ENCODE measurements at places on chromosomes 11 and 22.
A peak's percentile ranks its signal among the peaks of the same experiment; 100 is the strongest.

- DNase-seq: no peak
Measured at GRCh38 chr11:12251666-12252560, 125.5 kb upstream of the PARVA start.

DNA sequence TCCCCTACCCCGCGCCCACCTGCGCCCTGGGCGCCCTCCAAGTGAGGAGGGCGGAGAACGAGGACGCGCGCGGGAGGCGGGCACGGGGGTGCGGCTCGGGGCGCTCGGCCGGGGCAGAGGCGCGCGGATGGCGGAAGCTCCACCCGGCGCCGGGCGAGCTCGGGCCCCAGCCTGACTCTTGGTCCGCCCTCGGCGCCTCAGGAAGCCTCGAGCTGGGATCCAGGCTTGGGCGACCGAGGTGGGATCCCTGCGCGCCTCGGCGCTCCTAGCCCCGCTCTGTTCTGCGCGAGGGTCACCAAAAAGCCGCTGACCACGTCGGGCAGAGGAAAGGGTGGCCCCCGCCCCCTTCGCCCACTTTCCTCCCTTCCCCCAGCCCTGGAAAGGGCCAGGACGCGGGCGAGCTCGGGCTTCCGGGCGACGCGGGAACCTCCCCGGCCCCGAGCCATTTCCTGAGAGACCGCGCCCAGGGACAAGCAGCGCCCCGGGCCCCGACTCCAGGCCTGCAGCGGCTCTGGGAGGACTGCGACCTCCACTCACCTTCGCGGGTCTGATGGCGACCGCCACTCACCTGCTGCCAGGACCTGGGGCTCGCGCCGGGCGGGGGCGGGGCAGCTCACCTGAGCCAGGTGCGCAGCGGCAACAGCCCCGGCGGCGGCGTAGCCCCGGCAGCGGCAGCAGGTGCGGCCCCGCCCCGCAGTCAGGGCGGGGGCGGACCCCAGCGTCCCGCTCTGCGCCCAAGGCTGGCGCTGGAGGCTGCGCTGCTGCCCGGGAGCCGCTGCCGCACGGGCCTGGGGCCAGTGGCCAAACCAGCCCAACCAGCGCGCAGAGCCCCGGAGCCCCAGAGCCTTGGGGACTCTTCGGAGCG lies 2.2 kb upstream of the SIGIRR start:
- DNase-seq: no peak

DNA sequence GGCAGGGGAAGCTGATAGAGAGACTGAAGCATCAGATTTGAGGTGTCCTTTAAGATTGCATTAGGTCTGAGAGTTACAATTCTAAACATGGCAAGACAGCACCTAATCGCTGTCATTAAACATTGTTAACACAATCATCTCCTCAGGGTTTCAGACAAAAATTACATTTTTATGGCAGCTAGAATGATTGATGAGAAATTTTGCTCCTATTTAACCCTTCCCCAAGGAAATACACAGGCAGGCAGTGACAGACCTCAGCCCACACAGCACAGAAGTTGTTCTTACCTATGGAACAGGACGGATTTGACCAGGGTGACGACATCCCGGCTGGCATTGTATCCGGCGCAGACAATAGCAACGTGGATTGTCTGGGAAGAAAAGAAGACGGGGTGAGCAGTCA lies 294.3 kb downstream of the LARGE1 start:
- DNase-seq: no peak

DNA sequence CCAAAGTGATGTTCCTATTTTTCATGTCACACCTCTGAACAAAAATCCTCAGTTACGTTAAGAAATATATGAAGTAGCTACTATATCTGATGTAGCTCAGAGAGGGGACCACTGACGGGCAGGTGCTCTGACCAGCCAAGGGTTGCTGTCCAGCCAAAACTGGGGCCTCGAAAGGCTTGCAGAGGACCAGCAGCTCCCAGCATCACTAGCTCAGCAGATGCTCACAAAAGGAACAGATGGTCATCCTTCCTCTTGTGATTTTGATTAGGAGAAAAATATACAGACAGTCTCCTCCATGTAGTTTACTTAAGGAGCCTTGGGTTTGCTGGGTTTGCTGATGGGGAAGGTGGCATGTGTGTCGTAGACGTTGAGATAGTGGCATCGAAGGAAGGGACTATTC lies 374.6 kb upstream of the B3GAT1 start:
- no peak for DNase-seq

DNA sequence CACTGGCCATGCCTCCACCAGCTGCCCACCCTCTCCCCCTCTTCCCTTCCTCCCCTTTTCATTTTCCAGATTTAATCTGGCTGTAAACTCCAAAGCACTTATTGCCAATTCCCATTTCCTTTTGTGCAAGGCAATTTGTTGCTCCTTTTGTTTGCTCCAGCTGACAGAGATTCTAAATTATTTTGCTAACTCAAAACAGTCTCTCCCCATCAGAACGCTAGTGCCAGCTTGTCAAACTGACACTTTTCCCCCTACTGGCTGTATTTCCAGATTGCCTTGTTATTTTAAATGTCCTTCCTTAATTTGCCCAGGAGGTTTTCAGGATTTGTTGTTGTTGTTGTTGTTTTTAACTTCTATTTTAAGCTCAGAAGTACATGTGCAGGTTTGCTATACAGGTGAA lies 57.0 kb upstream of the PAK1 start:
- DNase-seq: no peak

GRCh38 chr11:115257678-115258077 lies 246.5 kb downstream of the CADM1 start:
- DNase-seq: no peak

DNA sequence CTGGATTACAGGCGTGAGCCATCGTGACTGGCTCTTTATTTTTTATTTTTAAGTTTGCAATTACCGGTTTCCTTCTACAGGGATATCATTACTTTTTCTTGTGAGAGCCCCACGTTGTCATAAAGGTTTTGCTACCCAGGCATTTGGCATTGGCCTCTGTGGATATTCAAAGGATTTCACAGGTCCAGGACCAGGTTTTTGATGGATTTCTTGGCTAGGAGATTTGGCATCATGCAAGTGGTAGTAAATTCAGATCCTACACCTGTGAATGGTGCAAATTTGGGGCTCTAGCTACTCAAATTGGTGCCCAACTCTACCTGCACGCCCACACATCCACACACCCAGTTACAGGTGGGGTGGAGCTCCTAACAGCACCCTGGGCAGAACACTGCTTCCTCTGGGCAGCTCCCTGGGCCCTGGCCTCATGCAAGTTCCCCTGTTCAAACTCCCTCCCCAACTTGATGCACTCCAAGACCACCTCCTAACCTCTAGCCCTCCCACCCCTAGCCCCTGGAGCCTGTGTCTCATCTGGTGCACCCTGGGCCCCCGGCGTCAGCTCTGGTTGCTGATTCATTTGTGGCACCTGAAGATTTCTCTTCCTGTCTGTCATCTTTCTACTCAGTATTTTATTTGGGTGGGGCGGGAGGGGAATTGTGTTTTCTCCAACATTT lies 9.3 kb upstream of the MRGPRD start:
- DNase-seq: no peak

DNA sequence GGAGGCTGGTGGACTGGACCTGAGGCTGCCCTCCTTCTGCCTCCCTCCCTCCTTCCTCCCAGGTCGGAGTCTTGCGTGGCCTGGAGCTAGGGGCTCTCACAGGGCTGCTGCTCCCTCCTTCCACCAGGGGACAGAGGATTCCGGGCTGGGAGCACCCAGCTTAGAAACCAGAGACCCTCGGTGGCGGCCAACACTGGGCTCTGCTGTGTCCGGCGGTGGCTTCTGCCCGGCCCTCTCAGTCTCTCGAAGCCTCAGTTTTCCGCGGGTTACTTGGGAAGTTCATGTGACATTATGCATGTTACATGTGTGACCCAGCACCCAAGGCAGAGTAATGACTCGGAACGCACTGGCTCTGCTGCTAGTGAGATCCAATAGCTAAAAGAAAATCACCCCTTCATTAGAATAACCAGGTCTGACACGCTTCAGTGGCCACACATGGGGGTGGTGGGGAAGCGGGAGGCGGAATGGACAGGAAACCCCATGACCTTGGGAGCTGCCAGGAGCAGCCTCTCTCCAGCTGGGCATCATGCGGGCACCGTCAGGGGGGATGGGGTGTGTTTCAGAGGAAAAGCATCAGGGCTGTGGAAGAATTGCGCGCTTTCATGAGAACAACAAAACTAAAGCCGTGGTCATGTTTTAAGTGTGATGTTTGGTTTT lies 5.9 kb upstream of the MRGPRG start:
- no peak for DNase-seq

GRCh38 chr22:30004694-30005093 lies 75.6 kb upstream of the HORMAD2 start:
- no peak for DNase-seq

- DNase-seq: no peak
Measured at GRCh38 chr11:77046060-77046501, 11.9 kb downstream of the B3GNT6 start.

DNA sequence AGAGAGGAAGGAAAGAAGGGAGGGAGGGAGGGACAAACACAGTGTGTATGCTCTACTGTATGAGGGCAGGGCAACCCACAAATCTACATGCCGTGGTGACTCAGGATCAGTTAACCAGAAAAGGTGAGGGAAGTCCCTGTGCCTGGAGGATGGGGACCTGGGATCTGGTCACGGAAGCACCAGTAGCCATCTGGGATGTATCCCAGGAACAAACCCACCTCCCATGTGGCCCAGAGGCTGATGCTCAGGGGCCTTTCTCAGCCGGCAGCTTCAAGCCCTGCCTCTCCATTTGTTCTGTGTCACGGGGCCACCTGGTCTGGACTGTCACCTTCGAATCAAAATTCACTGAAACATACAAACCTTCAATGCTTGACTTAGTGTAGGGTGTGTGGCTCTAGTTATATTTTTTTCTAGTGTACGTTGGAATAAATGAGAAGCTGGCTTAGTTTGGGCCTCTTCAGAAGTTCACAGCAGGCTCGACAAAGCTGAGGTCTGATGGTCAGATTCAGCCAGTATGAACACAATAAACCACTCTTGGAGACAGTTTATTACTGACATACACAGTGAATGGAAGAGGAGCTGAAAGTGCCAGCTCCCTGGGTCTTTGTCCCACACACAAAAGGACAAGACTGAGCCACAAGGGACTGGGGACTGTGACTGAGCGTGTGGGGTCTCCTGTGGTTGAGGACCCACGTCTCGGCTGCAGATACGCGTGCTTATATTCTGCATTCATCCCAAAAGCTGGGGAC lies 23.5 kb upstream of the RTL6 start:
- DNase-seq: no peak

- DNase-seq: no peak
Measured at GRCh38 chr11:71373791-71374454, 74.3 kb downstream of the DHCR7 start.

DNA sequence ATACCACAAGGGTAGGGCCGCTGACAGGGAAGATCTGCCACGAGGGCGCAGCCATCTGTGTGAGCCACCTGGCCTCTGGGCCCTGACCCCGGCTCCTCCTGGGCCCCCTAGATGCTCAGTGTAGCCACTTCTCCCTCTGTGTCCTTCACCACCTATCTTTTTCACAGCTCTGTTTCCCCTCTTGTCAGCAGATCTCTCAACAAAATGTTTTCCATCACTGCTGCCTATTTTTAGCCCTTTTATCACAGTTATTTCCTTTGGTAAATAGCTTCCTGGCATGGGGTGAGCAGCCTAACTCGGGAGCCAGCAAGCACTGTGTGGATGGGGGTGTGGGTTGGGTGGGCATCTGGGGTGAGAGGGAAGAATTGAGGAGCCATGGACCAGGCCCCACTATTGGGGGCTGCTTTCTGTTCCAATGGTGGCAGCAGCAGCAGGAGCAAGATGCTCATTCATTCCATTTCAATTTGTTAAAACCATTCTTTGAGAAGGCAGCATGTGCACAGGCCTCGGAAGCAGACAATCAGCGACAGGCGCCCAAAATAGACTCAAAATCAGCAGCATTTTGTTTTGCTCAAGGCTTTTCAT lies 135.2 kb upstream of the NAV2 start:
- DNase-seq: no peak

DNA sequence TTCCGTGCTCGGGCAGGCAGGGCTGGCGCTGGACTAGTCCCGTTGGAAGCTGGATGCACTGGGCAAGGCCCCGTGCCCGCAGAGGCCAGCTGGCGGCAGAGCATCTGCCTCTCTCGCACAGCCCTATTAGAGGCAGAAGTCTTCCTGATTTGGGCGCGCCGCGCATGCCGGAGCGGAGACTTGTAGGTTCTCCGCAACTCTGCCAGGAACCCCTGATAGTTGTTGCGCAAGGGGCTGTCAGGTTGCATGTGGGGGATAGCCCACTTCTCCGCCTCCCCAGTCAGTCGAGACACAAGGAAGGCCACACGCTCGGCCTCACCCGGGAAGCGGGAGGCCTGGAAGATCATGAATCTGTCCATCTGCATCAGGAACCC lies 1.2 kb downstream of the RTL6 start:
- DNase-seq: no peak

GRCh38 chr11:120977266-120978137 lies 46.4 kb upstream of the TBCEL start:
- no peak for DNase-seq

DNA sequence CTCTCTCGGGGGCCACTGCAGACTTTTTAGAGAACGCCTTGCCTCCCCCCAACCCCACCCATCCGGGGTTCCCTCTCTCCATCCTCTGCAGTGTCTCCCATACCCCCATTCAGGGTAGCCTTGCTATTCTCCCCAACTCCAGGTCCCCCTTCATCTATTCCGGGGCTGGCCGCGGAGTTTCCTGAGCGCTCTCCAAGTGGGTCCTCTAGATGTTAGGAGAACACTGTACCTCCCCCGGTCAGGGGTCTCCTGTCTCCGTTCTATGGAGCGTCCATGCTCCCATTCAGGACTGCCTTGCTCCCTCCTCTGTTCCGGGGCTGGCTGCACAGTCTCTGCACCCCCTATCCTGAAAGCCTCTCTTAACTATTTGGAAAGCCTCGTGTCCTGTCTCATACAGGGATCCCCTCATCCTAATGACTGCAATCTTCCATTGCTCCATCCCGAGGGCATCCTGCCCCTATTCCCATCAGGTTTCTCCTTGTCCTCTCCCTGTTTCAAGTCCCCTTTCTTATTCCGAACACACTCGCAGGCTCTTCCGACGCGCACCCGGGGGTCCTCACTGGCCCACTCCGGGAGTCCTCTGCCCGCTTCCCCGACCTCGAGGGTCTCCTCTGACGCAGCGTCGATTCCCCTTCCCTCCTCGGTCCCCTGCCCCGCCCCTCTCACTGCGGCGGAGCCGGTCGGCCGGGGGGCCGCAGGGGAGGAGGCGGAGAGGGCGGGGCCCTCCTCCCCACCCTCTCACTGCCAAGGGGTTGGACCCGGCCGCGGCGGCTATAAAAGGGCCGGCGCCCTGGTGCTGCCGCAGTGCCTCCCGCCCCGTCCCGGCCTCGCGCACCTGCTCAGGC lies at the start of gene NEFH:
Gene NEFH (plus strand): TSS at position 802 of the 845 bp plus-strand sequence. CDS start 45 bp downstream, outside the sequence.
- peak; percentile 44 for DNase-seq

GRCh38 chr11:126113515-126113957 lies 50.9 kb upstream of the CDON start:
- DNase-seq: no peak

All from posterior cingulate gyrus (tissue), 11 donors.